ENCODE measurements at places on chromosomes 13 and 19. TPM values are rescaled to one million over a fixed set of nuclear protein-coding genes. Genes with fewer than 3 reads are reported as not detected.

CABP5 gene
- total RNA-seq: not detected

ZFR2 gene
- not detected for total RNA-seq

SEMA6B gene
- total RNA-seq: 29.2 TPM

SYCN gene
- total RNA-seq: not detected

CEBPG gene
- total RNA-seq: 31.6 TPM

PGLYRP2 gene
- total RNA-seq: not detected

All from A172 (cell line).